ENCODE measurements at places on chromosomes 2 and 18. TPM values are rescaled to one million over a fixed set of nuclear protein-coding genes. Genes with fewer than 3 reads are reported as not detected.

NEMP2 gene
- 3.2 TPM for total RNA-seq

- peak overlapping the region; percentile 69 for H3K27ac ChIP-seq
- no peaks in the 10 kb centered on the region for H3K36me3 ChIP-seq
- peaks cover 7% of the 10 kb centered on the region for H3K4me1 ChIP-seq
- DNase-seq = no peak
Observed at GRCh38 chr2:30666266-30666874, 140.9 kb downstream of the CAPN13 start.

DNA sequence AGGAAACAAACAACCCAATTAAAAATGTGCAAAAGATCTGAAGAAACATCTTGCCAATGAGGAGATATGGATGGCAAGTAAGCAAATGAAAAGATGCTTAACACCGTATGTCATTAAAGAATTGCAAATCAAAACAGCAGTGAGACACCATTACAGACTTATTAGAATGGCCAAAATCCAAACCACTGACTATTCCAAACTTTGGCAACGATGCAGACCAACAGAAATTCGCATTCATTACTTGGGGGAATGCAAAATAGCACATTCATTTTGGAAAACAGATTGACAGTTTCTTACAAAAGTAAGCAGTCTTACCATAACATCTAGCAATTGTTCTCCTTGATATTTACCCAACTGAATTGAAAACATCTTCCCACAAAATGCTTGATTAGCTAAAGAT lies 1118.7 kb downstream of the SUCLG1 start:
- no peak for DNase-seq
- H3K27me3 ChIP-seq = no peaks in the 10 kb centered on the region
- H3K27ac ChIP-seq = no peak overlapping the region
- no peak overlapping the region for H3K4me3 ChIP-seq
- H3K36me3 ChIP-seq = no peaks in the 10 kb centered on the region

DNA sequence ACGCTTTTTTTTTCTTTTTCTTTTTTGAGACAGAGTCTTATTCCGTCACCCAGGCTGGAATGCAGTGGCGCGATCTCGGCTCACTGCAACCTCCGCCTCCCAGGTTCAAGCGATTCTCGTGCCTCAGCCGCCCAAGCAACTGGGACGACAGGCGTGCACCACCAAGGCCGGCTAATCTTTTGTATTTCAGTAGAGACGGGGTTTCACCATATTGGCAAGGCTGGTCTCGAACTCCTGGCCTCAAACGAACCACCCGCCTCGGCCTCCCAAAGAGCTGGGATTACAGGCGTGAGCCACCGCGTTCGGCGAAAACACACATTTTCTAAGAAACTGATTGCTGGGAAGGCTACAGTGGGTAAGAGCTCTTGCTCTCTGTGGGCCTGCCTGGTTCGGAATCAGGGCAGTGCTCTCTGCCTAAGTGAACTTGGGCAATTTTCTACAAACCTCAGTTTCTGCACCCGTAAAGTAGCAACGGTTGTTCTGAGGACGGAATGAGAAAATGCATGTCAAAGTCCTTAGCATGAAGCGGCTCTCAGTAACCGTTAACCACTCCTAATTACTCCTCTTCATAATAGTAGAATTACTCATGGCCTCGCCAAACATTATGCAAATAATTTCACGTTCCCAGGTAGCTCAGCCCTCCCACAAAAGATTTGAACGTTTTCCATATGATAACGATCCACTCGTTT lies 1.0 kb upstream of the PMAIP1 start:
- H3K27me3 ChIP-seq = peaks cover 5% of the 10 kb centered on the region
- no peaks in the 10 kb centered on the region for H3K36me3 ChIP-seq
- no peak for DNase-seq
- H3K4me1 ChIP-seq = peaks cover 24% of the 10 kb centered on the region
- no peak overlapping the region for H3K27ac ChIP-seq
- peak overlapping the region; percentile 82 for H3K4me3 ChIP-seq

GRCh38 chr18:49685231-49685942 lies 123.5 kb downstream of the LIPG start:
- no peak overlapping the region for H3K27ac ChIP-seq
- no peak for DNase-seq
- no peaks in the 10 kb centered on the region for H3K4me1 ChIP-seq
- H3K4me3 ChIP-seq = no peak overlapping the region
- H3K27me3 ChIP-seq = no peaks in the 10 kb centered on the region
